MV-4-11 (cell line): ENCODE measurements at places on chromosomes 4 and X.

GRCh38 chrX:120015145-120016067 lies 62.1 kb downstream of the RHOXF2B start:
- no peak for DNase-seq

- DNase-seq: no peak
Observed at GRCh38 chrX:79631526-79631925, 264.4 kb upstream of the ITM2A start.

DNA sequence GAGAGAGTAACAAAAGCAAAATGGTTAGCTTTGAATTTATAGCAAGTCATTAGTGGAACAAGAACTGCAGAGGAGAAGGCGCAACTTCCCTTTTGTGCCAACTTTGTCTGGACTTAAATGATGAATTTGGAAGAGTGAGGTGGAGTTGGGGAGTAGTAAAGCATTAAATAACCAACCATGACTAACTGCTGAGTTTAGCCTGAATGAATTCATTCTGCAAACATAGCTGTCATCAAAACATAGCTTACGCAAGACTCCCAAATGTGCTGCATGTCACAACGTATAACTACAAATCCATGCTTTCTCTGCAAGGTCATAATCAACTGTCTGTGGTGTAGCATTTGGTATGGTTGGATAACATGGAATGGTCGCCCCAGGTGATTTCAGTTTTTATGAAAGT lies 75.9 kb upstream of the RPL34 start:
- DNase-seq: peak; percentile 94

- peak; percentile 84 for DNase-seq
Observed at GRCh38 chr4:21470535-21470934, 478.0 kb downstream of the KCNIP4 start.

- DNase-seq: no peak
Observed at GRCh38 chr4:68717999-68718398, 47.5 kb upstream of the UGT2B15 start.
